CD4-positive, alpha-beta T cell treated with Interleukin-12 subunit alpha and Interleukin-12 subunit beta, for 1 hour (primary cell): ENCODE measurements at places on chromosomes 5 and 9.

DNA sequence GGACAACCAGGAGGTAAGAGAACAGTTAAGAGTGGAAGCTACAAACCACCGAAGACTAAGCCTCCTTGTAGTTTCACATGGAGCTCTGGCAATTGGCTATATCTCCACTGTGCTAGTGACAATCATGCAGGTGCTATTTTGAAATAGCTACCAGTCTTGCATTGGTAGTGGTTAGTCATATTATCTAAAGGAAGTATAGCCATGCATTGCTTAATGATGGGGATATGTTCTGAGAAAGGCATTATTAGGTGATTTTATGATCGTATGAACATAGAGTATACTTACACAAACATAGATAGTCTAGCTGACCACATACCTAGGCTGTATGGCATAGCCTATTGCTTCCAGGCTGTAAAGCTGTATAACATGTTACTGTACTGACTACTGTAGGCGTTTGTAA is 28.4 kb downstream of the HSDL2 start:
- DNase-seq, result no peak

- DNase-seq, result no peak
Observed at GRCh38 chr9:95486318-95486717, 30.5 kb downstream of the PTCH1 start.

DNA sequence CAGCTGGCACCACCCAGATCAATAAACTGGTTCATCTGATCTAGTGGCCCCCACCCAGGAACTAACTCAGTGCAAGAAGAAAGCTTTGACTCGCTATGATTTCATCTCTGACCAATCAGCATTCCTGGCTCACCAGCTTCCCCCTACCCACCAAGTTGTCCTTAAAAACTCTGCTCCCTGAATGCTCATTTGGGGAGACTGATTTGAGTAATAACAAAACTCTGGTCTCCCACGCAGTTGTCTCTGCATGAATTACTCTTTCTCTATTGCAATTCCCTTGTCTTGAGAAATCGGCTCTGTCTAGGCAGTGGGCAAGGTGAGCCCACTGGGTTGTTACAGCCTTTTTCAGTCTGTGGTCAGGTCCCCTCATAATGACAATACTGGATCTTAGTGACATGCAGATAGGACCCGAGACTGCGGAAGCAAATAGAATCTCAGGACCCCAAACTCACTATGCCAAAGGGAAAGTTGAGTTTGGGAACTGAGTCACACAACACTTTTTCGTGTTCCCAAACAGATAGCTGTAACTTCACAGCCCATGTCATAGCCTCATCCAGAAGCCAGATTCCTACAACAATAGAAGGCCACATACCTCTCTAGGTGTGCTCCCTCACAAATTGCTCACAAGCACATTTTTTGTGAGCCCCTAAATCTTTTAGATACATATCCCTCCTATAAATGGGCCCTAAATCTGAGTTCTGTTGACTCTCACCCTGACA is 175.2 kb upstream of the RAI14 start:
- no peak for DNase-seq

- DNase-seq, result no peak
Observed at GRCh38 chr5:59449905-59450644, 443.5 kb downstream of the PDE4D start.

DNA sequence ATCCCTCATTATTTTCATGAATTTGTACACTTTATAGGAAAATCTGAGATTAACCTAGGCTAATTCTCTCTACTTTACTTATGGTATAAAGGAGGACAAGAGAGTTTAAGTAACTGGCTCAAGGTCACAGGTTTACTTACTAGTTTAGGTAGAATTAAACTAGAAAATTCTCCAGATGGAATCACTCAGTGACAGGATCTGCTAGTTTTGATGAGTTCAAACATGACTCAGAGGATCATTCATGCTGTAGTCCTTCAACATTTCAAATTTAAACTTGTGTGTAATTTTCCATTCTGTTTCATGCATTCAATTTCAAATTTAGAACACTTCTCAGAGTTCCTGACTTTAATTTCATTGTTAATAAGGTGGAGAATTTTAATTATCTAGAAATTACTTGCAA is 485.7 kb upstream of the TUSC1 start:
- no peak for DNase-seq

GRCh38 chr5:74963407-74963806 is 89.0 kb downstream of the GCNT4 start:
- DNase-seq, result no peak

GRCh38 chr9:35972093-35972492 is 14.1 kb upstream of the OR2S2 start:
- DNase-seq, result peak; percentile 17

DNA sequence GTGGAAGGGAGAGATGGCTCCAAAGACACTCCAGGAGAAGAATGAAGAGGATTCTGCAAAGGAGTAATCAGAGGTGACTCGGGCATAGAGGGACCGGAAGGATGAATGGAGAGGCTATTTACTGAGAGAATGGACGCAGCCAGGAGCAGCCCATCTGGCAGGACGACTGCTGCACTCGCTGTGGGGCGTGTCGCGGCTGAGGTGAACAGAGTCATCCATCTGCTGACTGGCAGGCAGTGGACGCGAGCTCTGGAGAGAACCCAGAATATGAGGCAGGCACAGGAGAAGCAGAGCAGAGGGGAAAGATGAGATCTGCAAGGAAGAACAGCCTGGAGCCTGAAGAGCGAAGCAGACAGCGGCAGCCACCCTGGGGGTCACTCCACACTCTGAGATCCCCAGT is 16.4 kb downstream of the FGF1 start:
- no peak for DNase-seq

GRCh38 chr5:38433160-38433861 is 123.1 kb downstream of the LIFR start:
- DNase-seq, result no peak

- DNase-seq, result no peak
Observed at GRCh38 chr5:122413722-122414121, 101.7 kb downstream of the SNCAIP start.

DNA sequence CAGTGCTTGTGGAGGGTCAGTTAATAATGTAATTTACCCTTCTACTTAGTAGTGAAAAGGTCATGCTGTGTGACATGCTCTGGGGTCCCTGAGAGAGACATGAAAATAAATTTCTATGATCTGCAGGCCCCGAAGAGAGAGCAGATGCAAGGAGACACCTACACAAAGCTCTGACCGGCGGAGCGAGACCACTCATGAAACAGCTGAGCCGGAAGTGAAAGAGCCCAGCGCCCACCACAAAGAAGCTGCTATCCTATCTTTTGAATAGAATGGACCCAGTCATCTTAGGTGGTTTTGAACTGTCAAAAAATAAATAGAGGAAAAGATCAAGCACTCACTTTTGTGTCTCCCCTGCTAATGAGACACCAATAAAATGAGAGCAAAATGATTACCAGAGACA is 190.0 kb downstream of the MED10 start:
- DNase-seq, result no peak

DNA sequence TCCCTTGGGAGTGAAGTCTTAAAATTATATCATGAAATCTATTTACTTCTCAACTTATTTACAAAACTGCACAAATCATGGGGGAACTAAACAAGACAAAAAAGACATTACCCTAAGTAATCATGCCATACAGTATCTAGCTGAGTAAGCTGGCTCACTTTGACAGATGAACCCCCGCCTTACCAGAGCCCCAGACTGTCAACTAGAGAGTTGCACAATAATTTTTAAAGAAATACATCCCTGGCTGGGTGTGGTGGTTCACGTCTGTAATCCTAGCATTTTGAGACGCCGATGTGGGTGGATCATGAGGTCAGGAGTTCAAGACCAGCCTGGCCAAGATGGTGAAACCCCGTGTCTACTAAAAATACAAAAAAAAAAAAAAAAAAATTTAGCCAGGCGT is 62.3 kb downstream of the LPAR1 start:
- no peak for DNase-seq

DNA sequence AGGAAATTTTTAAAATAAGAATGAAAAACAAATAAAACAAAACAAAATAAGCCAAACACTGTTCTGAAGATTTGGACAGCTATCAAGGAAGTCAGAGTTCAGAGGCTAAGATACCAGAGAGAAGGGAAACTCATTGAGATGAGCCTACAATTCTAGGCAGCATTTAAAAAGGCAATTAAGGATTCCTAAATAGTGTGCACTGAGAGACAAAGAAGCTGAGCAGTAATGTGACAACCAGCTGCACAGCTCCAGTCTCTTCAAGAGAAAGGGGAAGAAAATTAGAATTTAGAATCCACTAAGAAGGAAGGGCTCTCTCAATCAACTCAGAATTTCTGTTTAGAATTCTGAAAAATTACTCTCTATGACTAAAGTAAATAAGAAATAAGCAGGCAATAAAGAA is 246.7 kb upstream of the COX7C start:
- no peak for DNase-seq

DNA sequence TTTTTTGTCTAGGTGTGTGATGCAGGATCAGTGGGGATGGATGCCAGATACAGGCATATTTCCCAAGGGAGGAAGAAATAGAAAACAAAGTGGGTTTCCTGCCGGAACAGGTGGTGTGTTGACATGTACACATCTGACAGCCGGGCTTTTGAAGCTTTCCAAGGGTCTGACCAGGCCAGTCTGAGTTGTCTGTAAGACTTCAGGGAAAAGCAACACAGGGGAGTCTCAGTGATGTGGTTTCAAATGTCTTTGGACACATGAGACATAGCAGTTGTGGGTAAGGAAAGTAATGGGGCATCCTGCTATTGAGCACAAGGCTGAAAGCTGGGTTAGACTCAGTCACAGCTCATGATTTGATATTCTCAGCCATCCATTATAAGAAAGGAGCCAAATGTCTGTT is 274.9 kb downstream of the PIK3R1 start:
- no peak for DNase-seq

DNA sequence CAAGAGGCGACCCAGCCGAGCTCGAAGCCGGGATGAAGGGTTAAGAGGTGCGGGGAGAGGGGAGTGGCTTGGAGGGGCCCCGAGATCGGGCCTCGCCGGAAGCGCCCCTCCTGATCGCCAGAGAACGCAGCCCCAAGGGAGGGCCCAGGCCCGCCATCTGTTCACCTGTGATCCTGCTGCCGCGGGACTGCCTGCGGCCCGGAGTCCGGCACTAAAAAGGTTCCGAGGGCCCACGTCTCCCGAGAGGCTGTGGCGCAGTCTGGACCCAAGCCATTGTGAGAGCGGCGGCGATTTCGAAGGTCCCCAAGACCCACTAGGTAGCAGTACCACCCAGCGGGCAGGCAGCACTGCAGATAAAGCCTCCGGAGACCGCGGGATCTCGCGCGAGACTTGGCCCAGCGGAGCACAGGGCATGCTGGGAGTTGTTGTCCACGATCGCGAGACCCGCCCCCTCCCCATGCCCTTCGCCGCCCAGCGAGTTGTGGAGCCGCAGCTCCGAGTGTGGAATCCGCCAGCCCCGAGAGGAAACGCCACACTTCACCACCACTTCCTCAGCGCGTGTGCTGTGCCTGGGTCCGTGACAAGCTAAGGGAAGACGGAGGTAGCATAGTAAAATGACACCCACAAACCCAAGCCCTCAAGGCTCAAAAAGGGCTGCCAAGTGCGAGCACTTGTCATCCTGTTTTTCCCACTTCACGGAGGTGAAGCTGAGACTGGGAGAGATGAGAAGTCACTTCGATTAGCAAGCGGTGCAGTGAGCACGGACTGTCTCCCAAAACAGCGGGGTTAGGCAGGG is at the start of gene KIAA1191:
Gene KIAA1191, minus strand, starts transcription at position 328 of the 796 bp plus-strand sequence. CDS start 2,256 bp downstream, outside the sequence.
- DNase-seq, result peak; percentile 97
